ENCODE measurements at places on chromosomes 1 and 21.
A peak's percentile ranks its signal among the peaks of the same experiment; 100 is the strongest.

DNA sequence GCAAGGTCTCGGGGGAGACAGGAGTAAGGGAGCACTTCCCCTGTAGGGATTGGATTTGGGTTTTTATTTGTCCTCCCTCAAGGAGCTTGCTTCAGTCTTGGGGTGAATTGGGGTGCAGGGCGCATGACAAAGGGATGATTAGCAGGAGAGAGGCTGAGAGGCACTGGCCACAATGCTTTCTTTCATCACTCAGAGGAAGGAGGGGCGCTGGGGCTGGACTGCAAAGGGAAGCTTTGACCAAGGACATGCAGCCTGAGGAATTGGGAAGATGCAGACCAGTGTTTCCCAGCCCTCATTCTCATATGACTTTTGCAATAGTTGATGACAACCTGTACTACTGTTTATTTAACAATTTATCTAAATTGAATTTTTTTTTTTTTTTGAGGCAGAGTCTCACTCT, 34.1 kb upstream of the PDPN start:
- DNase-seq = peak; percentile 90

- no peak for DNase-seq
Observed at GRCh38 chr1:10975567-10976326, 36.7 kb upstream of the TARDBP start.

GRCh38 chr1:15583016-15583706, 1.7 kb downstream of the AGMAT start:
- DNase-seq = no peak

DNA sequence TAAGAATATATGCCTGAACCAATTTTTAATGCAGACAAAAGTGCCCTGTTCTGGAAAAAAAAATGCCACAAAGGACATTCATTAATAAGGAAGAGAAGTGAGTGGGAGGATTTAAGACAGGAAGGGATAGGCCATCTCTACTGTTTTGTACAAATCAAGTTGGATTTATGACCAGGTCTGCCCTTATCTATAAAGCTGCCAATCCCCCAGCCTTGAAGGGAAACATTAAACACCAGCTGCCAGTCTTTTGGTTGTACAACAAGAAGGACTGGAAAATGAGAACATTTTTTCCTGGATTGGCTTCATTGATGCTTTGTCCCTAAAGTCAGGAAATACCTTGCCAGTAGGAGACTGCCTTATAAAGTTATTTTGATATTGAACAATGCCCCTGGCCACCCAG, 444.0 kb downstream of the NPHP4 start:
- no peak for DNase-seq

- DNase-seq = no peak
Observed at GRCh38 chr1:72997624-72998023, 715.3 kb upstream of the NEGR1 start.

GRCh38 chr1:32773018-32773763, 44.0 kb downstream of the YARS1 start:
- DNase-seq = peak; percentile 47

- DNase-seq = no peak
Observed at GRCh38 chr1:169680377-169681019, 30.9 kb downstream of the SELL start.

DNA sequence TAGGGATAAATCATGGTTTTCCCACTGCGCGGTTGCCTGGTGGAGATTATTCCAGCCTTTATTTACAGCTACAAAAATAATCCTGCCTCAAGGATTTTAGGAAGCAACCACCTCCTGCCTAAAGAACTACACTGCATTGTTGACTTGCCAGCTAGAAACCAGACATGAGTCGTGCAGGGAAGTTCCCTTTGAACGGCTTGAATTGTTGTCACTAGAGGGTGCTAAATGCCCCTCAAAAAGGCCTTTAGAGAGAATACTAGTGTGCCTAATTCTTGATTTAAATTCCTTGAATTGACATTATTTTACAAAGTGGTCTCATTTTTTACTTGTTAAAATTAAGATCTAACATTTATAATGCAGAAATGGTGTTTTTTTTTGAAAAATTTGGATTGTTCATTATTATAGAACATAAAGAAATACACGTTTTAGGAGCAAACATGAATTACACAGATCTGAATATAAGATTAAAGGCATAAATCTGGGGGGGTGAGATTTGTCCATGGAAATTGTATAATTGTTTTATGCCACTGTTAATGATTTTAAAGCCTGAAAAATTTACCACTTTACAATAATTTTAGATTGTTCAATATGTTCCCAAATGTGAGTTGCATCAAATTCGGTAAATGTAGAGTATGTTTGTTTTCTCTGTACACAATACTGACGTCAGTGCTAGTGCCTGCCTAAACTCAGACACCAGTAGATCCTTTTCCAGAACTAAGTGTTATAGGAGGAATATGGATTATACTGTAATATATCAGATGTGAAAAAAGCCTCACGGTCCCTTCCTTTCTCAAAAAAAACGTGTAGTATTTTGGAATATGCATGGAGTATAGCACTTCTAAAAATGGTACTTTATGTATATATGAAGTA, 7.6 kb upstream of the ERG start:
- DNase-seq = peak; percentile 38

GRCh38 chr1:83857103-83857502, 141.8 kb downstream of the TTLL7 start:
- peak; percentile 50 for DNase-seq

DNA sequence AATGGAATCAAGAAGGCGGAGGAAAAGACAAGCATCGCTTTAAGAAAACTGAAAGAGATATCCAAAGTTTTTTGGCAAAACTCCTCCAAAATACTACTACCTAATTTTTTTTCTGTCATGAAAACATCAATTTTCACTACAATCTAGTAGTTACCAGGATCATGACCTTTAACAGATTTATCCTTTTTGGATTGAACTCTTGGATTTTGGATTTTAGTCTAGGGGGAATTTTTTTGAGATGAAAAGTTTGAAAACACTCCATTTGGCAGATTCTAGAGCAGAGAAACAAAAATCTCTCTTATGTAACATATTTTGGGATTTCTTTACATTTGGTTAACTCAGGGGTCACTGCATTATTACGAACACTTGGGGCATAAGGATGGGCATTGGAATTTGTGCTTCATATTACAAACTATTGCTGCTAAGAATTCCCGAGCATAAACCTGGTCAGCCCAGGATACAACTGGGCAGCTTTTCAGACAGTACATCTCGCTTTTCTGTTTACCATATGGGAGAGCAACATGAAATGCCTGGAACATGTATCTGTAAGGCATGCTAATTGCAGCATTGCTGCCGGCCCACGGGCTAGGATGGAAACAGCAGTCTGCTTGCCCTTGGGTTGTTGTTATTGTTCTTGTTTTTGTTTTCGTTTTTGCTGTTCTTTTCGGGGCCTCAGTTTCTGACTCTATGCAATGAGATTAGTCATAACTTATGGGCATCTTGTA, 264.3 kb downstream of the RHOU start:
- no peak for DNase-seq

DNA sequence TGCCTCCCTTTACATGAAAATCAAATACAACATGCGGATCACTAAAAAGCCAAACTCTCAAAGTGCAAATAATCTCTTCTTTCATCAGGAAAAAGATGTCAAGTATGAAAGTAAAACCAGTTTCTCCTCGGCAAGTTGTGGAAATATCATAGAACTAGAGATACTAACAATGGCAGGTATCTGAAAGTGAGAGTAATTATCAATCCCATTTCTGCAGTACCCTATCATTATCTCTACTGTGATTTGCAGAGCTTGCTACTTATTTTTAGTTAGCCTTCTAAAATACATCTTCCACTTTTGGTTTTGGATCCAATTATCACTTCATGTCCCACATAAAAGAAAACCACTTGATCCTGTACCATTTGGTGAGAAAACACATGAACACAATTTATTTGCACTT, 3.0 kb downstream of the TP53BP2 start:
- DNase-seq = no peak

- DNase-seq = no peak
Observed at GRCh38 chr1:227191607-227192006, 126.7 kb downstream of the CDC42BPA start.

GRCh38 chr1:235946571-235946981, 79.9 kb upstream of the LYST start:
- DNase-seq = peak; percentile 21

GRCh38 chr1:99717005-99717404, 49.4 kb downstream of the FRRS1 start:
- DNase-seq = no peak

DNA sequence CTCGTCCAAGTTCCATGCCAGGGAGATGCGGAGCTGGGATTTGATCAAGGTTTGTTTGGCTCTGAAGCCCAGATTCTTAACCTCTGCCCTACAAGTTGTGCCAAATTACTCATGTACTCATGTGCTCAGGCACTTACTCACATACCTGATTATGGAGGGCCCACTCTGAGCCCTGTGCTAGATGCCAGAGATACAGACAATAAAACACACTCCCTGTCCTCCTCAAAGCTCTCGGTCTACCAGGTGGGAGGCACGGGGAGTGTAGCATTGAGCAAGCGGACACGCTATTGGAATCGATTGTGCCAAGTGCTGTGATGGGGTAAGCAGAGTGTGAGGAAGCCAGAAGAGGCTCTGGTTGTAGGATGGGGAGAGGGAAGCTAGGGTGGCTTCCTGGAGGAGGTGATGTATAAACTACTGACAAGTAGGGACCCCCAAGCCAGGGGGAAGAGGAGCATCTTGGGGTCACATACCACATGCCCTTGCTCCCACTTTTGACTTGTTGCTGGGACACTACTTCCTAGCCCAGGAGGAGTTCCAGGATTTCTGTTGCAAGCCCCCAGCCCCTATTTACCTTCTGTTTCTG, 49.8 kb upstream of the IFNLR1 start:
- DNase-seq = no peak

GRCh38 chr21:42970946-42971653, 3.3 kb upstream of the PKNOX1 start:
- DNase-seq = no peak

Data from globus pallidus (tissue), 1 donor.